ENCODE measurements at places on chromosomes 11 and 22.

- no peak for DNase-seq
Observed at GRCh38 chr11:102158164-102158735, 48.0 kb downstream of the YAP1 start.

DNA sequence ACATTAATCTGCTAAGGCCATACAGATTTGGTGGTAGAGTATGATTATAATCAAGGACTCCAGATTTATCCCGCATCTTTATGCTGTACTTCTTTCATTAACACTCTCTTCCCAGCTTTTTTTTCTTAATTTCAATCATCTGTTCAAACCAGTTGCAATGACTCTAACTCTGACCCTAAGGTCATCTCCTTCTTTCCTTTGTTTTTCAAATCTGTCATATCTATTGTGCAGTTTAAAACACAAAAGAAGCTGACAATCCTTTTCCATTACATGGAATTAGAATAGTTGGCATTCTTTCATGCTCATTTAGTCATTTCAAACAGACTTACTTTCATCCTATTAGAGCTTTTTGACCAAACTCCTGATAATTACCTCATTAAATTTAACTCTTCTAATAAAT, 53.6 kb upstream of the GRM5 start:
- no peak for DNase-seq

DNA sequence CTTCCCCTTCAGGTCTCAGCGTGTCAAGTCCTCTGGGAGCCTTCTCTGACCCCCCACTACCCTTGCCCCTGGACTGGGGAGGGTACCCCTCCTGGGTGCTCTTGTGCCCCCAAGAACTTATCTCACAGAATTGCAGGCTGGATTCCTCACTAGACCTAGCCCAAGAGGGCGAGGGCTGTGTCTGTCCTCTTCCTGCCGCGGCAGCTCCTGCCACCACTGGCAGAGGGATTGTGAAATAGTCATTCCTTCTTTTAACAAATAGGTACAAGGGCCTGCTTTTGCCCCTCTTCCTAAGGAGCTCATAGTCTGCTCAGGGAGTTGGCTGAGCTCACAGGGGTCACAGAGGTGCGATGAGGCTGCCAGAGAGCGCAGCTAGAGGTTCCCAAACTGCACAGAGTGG, 5.5 kb downstream of the RAB36 start:
- no peak for DNase-seq

GRCh38 chr22:22235558-22235957, 9.0 kb upstream of the VPREB1 start:
- DNase-seq, result no peak

GRCh38 chr11:70146299-70146698, 56.8 kb upstream of the FADD start:
- no peak for DNase-seq

- DNase-seq, result peak; percentile 85
Observed at GRCh38 chr11:34358258-34358727, 483 bp upstream of the ABTB2 start.

DNA sequence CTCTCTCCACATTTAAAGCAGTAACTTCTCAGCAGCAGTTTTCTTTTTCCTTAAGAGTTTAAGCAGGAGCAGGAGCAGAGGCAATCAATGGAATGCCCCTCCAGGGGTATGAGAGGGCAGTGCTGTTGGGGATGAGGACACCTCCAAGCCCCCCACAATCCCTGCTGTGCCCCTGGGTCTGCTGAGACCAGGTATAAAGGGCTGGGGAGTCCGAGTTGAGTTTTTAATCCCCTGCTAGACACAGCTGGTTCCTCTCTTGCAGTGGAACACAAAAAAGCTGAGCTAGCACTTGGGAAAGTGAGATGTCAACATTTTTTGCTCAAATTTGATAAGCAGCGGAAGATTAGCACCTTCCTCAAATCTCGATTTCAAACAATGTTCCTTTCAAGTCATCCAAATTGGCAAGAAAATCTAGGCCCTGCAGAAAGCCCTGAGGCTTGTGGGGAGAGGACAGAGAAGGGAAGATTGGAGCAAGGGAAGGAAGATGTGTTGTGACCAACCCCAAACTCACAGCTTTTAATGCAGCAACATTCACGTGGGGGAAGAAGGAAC, 581.9 kb downstream of the SOX6 start:
- DNase-seq, result no peak

- no peak for DNase-seq
Observed at GRCh38 chr11:69156235-69156639, 502 bp downstream of the SMIM38 start.

DNA sequence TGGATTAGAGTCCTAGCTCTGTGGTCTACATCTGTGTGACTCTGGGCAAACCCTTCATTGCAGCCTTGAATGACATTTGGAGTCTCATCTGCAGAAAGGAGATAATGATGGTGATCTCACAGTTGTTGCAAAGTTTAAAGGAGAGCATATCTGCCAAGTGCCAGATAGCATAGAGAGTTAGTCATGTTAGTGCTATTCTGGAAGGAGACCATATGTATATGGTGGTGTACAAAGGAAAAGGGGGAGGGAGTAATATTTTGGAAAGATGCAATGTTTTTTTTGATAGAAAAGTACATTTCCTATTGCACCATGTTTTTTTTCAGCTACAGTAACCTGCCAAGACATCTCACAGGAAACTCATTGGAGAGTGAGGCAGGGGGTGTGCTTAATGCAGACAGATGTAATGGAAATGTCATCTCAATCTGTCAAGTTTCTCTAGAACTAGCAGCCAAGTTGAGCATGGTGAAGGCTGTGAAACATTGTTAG, 92.1 kb upstream of the NARS2 start:
- DNase-seq, result no peak

- DNase-seq, result no peak
Observed at GRCh38 chr11:512761-513595, 5.9 kb upstream of the RNH1 start.

All from NCI-H774 (cell line).